ENCODE measurements at places on chromosomes 3 and 15.

DNA sequence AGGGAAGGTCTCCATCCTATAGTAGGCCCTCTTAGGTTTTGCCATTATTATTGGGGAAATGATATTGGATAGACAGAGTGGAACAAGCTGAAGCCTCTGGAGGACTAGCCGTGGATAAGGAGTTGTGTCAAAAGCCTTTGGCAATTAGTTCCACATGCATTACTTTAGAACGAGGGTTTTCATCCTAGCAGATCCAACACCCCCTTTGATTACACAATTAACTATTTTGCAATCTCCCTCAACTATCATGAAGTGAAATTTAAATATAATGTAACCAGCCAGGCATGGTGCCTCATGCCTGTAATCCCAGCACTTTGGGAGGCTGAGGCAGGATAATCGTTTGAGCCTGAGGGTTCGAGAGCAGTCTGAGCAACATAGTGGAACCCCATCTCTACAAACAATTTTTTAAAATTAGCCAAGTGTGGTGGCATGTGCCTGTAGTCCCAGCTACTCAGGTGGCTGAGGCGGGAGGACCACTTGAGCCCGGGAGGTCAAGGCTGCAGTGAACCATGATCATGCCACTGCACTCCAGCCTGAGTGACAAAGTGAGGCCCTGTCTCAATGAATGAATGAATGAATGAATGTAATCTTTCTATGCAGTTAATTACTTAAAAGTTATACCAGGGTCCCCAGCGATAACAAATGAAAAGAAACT, 56.8 kb downstream of the PXYLP1 start:
- no peak for DNase-seq

DNA sequence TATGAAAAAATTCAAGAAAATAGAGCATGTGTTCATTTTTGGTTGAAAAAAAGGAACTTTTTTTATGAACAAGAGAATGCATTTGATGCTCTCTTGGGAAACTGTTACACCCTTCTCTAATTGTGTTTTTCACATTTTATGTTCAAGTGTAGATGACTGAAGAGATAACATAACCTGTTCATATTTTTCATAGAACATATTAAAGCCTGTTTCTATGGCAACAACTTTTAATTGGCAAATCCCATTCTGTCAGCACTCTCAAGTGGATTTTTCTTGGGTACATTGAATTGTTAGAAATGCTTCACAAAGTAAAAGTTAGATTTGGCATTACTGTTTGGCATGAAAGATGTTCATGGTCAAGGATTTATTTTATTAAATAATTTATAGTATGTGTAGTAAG, 117.5 kb downstream of the MBNL1 start:
- no peak for DNase-seq

DNA sequence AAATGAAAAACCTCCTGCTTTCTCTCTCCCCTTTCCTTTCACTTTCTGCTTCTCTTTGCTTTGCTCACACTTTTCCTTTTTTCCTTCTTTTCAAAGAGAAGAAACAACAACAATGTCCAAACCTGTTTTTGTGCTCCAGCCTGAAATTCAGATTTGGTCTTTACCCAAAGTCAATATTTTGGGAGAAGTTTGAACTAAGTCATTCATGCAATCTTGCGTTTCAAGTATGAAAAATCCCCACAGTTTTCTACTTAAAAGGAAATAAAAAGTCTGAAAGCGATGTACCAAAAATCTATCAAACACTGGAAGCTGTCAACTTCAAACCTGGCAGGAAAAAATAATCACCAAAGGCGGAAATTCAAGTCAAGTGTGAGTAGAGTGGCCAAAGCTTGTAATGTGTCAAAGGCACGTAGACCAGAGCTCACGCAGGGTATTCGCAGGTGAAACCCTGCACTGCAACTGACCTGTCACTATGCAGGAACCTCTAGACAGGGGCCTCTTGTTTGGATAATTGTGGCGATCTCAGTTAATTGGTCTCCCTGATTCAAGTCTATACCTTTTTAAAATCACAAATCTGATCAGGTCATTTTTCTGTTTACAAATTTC, 118.8 kb upstream of the GALNT15 start:
- no peak for DNase-seq

DNA sequence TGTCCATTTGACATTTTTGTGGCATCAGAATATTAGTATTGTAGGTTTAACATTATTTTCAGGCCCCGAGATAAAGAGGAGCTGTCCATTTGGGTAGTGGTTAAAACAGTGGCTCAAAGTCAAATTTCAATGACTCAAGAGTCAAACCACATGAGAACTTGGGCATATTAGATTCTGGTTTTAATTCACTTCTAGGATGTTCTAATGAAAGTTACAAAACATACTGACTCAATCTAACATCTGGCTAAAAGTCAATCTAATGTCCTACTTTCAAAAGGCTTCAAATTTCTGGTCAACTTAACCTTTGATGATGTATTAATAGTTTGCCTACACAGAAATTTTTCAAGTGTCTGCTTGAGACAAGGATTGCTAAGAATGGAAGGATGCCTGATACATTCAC, 112.4 kb downstream of the ABI3BP start:
- no peak for DNase-seq

- DNase-seq: no peak
These were observed 60.0 kb upstream of the CHD2 start for GRCh38 chr15:92840149-92840548.

GRCh38 chr3:195041871-195042742, 228.9 kb downstream of the XXYLT1 start:
- DNase-seq: no peak

DNA sequence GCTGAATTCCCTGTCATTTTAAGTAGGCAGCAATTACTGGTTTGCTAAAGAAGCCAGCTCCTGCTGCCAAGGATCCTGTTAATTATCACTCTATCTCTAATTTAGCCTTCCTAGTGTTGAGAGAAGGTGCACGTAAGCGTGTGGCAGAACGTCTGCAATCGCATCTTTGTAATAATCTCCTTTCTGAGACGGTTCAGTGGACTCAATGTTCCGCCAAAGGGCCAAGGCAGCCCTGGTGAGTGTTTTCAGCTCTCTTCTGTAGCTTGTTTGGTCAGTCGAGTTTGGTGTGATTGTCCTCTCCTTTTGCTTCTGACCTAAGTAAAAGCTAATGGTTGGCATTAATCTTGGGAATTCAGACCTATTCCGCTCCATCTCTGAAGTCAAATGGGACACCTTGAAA, 24.2 kb downstream of the MITF start:
- DNase-seq: no peak

DNA sequence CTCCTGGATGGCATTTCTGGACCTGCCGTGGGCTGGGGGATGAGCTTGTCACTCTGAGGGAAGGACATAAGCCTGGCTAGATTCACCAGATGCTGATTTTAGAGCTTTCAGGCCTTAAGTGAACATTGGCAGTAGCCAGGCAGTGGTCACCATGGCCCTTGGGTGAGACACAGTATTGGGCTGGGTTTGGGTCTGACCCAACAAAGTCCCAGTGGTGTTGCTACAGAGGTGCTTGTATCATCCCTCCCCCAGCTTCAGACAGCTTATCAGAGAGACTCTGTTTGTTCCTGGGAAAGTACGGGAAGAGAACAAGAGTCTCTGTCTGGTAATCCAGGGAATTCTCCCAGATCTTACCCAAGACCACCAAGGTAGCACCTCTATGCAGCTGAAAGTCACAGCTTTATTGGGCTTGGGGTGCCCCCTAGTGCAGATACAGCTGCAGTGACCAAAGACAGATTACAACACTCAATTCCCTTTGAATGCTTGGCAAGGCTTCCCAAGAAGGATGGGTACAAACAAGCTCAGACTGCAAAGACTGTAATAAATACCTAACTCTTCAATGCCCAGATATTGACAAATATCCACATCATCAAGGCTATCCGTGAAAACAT, 9.8 kb upstream of the RUVBL1 start:
- peak; percentile 75 for DNase-seq

DNA sequence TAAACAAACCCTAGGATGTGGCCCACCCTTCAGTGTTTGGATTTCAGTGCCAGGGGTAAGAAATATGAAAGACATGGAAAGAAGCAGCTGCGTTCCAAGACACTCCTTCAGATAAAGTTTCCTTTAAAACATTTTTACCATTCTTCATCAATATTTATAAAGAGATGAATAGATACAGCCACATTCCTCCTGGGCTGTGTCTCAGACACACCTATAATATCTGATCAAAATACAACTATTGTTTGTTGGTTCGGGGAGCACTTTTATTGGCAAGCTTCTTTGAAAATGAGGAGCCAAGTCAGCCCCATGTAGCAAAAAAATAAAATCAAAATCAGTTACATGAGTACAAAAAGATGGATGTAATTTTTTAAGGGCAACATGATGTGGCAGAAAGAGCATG, 53.2 kb downstream of the RPL22L1 start:
- no peak for DNase-seq

- DNase-seq: no peak
These were observed 42.3 kb upstream of the GALNT15 start for GRCh38 chr3:16132190-16132589.

GRCh38 chr3:28067014-28067413, 174.4 kb upstream of the CMC1 start:
- no peak for DNase-seq

DNA sequence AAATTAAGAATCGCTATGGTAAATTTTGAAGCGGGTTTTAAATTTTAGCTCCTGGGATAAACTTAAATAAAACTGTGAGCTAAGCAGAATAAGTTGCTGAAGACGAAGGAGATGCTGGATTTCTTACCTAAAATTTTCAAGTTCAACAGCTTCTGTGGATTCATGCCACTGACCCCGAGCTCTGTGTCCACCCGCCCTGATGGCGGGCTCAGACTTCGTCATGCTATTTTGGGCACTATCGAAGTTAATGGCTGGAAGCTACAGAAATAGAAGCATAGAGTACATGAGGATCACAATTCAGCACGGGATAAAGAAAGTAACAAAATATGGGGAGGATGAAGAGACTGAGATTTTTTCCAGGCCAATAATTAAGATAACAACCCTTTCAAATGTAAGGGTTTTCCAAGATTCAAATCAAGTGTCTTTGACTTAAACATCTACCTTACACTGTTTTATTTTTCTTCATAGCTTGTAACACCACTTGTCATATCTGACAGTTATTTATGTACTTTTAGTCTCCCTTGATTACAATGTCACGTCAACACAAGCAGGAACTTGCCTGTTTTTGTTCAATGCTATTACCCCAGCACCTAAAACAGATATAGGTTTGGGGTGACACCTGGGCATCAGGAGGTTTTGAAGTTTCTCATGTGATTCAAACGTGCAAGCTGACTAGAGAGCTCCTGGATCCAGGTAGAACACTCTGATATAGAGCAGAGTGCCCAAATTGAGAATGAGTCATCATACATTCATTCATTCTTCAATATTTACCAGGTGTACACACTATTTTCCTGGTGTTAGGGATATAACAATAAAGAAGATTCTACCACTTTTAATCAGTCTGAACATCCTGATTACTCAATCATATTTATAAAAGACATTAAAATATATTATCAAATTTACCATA, 23.0 kb downstream of the NEK10 start:
- no peak for DNase-seq

GRCh38 chr15:81088470-81089013, 45.5 kb upstream of the CFAP161 start:
- no peak for DNase-seq

Measured in MCF 10A (cell line).